ENCODE measurements at places on chromosomes 13 and 19. TPM values are rescaled to one million over a fixed set of nuclear protein-coding genes. Genes with fewer than 3 reads are reported as not detected.

DNA sequence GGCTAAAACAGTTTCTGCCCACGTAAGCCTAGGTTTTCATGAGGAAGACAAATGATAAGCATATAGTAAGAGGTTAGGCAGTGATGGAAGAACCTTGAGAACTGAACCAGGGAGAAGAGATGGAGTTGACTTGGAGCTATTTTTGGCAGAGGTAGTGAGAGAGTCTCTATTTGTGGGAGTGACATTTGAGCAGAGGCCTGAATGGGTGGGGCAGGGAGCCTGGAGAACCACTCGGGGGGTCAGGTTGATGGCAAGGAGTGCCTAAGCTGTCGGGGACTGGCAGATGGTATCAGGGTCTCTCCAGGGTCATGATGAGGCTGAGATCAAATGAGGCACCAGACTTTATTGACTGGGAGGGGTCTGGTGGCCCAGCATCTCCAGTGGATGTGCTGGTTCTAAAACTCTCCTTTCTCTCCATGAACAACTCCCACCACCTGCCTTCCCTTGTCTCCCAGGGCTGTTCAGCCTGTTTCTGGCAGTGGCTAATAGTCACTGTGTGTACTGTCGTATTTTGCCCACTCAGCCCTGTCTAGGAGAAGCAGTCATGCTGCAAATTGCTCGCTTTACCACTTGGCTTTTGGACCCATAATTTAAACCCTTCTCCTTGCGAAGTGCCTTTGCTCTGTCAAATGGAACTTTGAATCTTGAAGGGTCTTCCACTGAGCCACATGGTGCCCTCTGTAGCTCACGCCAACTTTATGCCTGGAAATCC, 3.6 kb downstream of the MAU2 start:
- no peak for DNase-seq

- DNase-seq = no peak
Measured at GRCh38 chr13:51996641-51997040, 14.6 kb downstream of the ATP7B start.

DNA sequence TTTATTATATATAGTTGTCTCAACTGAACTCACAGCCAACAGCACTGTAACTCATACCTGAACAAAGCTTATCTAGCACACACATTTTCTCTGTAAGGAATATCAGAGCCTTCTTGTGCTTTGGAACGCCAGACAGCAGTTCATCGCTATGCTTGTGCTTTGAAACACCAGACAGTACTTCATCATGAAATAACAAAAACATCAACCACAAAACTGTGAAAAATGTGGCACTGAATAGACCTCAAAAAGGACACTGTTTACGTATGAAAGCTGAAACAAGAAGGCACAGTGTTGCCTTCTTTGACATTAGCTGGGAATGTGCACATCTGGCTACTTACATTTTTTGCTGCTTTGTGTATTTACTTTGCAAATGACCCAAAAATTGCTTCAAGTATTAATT, 160.2 kb downstream of the PDS5B start:
- no peak for DNase-seq

DNA sequence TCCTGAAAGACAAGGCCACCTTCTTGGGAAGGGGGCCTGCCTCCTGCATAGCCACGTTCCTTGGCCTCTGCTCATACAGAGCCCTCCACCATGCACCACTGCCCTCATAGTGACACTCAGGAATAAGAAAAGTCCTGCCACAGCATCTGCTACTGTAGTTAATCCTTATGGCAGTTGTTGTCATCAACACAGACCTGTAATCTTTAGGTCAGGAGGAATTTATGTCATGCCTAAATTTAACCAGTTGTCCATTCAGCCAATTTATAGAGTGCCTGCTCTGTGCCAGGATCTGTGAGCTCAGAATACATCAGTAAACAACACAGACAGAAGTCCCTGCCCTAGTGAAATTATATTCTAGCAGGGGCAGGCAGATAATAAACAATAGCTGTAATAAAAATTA, 44.4 kb downstream of the FAM124A start:
- no peak for DNase-seq

DNA sequence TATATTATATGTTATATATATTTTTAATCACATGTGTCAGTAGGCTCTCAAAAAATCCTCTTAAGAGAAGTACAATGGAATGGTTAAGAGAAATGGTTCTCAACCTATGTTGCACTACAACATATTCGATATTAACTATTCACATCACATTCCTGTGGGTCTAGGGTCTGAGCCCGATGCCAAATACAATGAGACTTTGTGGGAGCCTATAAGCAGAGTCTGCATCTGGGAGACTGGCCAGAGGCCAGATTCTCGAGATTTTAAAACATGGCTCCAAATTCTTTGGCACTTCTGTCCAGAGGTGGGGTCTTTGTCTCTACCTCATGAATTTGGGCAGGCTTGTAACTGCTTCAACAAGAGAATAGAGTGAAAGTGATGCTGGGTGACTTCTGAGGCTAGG, 79.4 kb upstream of the NBEA start:
- DNase-seq = no peak

GRCh38 chr19:36198119-36198518, 16.3 kb downstream of the ZNF565 start:
- DNase-seq = no peak

DNA sequence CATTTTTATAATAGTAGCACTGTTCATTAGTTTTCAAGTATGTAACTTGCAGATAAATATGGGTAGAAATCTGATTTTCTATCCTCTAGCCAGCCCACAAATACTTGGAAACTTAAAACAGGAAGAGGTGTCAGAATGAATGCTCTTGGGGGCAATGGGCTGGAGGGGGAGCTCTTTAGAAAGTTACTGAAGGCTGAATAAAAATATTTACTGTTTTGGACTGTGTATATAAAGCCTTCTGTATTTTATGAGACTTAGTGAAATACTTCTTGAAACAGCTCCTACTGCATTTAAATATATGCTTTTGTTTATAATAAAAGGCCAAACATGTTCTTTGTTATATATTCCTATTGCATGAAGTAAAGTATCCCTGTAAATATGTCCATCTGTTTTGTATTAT, 138.8 kb downstream of the RGCC start:
- DNase-seq = no peak

DNA sequence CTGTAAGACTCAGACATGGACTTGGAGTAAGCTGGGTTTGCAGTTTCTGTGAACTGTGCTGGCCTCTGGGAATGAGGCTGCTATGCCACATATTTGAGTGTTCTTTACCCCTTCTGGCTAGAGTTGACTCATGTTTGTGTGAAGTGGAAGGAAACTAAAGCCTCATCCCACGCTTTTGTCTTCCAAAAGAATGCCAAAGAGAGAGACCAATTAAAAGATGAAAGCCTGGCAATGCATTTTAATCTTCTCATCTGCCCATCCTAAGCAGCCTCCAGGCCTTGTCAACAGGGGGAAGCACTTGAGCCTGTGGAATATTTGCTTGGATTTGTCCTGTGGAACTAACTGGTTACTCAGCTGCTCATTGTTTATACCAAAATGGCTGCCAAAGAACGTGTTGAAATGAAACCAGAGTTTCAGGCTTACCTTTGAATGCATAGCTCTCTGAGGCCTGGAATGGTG, 49.1 kb downstream of the LMO7 start:
- DNase-seq = no peak

- no peak for DNase-seq
Measured at GRCh38 chr19:30284885-30285284, 87.3 kb upstream of the ZNF536 start.

GRCh38 chr19:7789447-7789846, 26.4 kb downstream of the CLEC4M start:
- peak; percentile 56 for DNase-seq

GRCh38 chr19:47886010-47886559, at the start of gene SULT2A1:
SULT2A1 (minus strand) TSS chr19:47886315; CDS start chr19:47886257, 58 bp downstream.
- no peak for DNase-seq

DNA sequence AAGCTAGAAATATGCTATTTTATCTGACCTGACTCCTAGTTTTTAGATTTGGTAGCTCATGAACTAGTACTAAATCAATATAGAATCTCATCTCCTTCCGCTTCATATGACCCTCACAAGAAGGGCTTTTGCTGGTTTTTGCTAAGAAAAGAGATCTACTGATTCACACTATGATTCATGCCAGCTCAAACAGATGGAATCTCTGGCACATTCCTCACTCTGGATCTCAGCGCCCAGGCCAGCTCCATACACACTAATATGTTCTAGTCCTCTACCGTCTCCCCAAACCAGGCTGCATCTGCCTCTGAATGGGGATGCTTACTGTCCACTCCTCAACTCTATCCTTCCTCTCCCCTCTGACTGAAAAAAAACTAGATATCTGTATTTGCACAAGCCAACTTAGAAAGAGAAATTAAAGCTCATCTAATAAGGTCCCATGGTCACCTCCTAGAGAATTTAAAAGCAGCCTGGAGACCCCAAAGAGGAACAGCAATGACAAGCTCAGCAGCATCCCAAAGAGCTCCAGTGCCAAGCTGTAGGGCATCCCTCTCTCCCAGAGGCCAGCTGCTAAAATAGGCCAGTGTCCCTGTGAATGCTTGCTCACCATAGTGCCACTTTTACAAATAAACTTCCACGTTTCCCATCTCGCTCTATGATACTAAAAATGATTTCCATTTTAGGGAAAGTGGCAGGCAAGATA, 74.9 kb downstream of the LHFPL6 start:
- no peak for DNase-seq

GRCh38 chr19:5503598-5503997, 48.4 kb downstream of the ZNRF4 start:
- DNase-seq = no peak

Gene PPP1R12C
- 165 TPM for total RNA-seq

Gene SPACA4
- total RNA-seq = not detected

Gene KLK7
- total RNA-seq = not detected

Gene LILRA2
- total RNA-seq = 0.35 TPM

Gene GFY
- total RNA-seq = not detected

Gene ZNF613
- 8.0 TPM for total RNA-seq

Gene LYPD5
- 0.49 TPM for total RNA-seq

Measured in CD4-positive, alpha-beta memory T cell (primary cell).